Stimulated activated naive CD4-positive, alpha-beta T cell (primary cell): ENCODE measurements at places on chromosomes 5 and 9.

DNA sequence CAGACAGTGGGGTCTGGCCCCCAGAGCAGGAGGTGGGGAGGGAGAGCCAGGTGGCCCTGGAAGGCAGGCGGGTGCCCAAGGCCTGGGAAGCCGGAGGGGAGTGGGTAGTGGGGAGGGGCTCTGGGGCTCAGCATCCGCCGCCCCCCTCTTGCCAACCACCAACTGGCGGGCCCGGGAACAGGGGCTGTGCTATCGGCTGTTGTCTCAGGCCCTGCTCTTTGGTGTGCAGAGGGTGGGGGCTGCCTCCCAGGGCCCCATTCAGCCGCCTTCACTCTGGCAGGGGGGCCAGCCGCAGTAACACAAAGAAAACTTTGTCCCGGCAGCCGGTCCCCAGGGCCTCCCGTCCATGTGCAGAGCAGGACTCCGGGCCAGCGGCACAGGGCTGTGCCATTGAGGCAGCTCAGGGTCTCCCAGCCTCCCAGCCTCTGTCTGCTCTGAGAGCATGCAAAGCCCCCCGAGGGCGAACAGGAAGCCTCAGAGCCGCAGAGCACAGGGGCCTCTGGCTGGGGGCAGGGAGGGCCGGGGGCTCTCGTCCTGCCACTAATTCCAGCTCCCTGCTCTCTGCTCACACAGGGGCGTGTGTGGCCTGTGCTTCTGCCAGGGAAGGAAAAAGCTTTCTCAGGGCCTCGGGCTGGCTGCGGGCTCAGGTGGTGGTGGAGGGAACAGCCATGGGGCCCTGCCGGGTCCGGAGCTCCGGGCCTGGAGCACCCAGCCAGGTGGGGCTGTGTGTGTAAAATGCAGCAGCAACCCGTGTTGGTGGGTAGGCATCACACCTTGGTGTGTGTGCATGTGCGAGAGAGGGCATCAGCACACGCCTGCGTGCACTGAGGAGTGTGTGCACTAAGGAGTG lies 54.2 kb upstream of the NOTCH1 start:
- DNase-seq: no peak

- DNase-seq: no peak
Measured at GRCh38 chr9:125990793-125991220, 243.6 kb downstream of the PBX3 start.

GRCh38 chr5:143824851-143825720 lies 13.1 kb downstream of the HMHB1 start:
- peak; percentile 52 for DNase-seq

GRCh38 chr9:83422527-83422926 lies 115.7 kb downstream of the FRMD3 start:
- DNase-seq: no peak

DNA sequence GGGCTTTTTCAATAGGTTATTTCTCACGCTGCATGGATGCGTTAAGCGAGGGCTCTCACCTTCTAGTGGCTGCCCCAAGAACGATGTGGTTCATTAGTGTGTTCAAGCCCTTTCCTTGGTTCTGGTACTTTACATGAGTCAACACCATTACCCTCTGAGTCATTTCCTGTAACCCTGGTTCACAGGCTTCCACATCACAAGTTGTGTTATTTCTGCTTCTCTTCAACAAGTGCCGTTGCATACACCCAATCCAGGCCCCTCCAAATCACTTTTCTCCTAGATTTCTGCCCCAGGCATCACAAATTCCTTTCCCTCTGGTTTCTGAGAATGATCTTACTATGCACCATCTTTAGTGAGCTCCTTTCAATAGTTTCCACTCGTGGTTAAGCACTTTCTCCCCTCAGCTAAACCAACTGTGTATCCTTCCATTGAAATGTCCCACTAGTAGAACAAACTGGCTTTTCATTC lies 69.5 kb upstream of the RAD23B start:
- DNase-seq: no peak
